ENCODE measurements at places on chromosomes 6 and 20.

DNA sequence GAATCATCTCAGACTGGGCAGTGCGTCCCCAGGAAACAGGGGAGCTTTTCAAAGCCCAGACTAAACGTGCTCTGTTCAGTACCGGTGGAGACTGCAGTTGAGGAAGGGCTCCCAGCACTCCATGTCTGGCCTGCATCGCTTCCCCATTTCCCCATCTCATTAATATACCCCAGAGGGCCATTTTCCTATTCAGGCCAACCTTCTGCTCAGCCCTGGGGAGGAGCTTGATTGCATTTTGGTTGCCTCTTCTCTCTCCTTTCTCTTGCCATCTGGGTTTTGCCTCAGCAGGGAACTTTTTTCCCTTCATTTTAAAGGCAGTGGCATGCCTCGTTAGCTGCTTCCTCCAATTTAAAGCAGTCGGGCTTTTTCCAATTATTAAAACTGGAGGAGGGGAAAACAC is 394.3 kb upstream of the SOX4 start:
- no peak for DNase-seq

GRCh38 chr20:38115205-38115604 is 49.9 kb downstream of the TGM2 start:
- DNase-seq, result no peak

DNA sequence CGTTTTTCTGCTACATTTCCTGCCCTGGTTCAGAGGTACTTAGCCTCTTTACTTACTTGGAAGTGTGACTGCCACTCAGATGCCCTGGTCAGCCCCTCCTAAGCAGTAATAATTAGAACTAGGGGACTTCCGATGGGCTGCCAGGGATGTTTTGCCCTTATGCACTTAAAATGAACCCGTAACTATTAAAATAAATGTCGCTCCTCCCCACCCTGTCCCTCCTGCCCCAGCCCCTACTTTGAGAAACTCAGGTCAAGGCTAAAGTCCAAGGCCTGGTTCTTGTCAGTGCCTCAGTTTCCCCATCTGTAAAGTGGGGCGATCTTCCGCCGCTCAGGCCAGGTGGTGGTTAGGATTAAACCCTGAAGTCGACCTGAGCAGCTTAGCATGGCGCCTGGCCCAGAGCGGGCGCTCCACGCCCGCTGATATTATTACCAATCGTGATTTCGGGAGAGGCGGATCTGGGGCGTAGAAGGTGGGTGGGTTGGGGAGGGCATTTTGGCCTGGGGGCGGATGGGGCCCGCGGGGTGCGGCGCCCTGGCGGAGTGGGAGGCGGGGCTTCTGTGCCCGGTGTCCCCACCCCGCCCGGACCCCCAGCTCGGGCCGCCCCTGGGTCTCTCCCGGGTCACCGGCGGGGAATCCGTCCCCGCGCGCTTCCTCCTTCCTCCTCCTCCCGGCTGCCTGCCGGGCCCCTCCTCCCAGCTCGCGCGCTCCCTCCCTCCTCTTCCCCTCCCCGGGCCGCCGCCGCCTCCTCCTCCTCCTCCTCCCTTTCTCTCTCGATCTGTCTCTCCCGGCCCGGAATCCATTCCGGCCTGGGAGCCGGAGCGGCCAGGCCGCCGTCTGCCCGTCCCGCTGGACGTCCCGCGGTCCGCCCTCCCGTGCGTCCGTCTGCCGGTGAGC is at the start of gene SRC:
TSS of gene SRC (plus strand) at position 802 of the 897 bp plus-strand sequence. CDS start 38,014 bp downstream, outside the sequence.
- no peak for DNase-seq

GRCh38 chr6:44404022-44404714 is 16.7 kb downstream of the CDC5L start:
- no peak for DNase-seq

- no peak for DNase-seq
Measured at GRCh38 chr6:100304575-100304974, 160.1 kb downstream of the SIM1 start.

DNA sequence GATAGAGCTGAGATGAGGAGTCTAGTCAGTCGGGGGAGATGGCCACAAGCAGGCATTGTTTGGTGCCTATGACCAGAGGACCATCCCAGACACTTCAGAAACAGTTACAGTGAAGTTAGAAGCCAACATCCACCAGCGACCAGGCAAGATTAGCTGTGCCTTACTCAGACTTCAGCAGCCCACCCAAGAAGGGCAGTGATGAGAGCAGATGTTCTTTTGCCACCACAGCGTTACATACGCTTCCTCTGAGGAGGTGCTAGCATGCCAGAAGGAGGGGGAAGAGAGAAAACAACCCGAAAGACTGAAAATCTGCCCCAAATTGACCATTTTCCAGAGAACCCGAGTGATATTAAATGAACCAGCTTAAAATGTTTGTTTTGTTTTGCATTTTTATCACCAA is 186.8 kb downstream of the PRL start:
- DNase-seq, result no peak

- no peak for DNase-seq
Measured at GRCh38 chr6:35778437-35778836, 2.0 kb downstream of the CLPSL2 start.

- DNase-seq, result no peak
Measured at GRCh38 chr20:15653396-15654207, 919.6 kb downstream of the KIF16B start.
